Hindlimb muscle (tissue), 1 donor: ENCODE measurements at places on chromosomes 16 and 17. TPM values are rescaled to one million over a fixed set of nuclear protein-coding genes. Genes with fewer than 3 reads are reported as not detected.

Gene MFAP4
- polyA plus RNA-seq = 233 TPM

GRCh38 chr16:75189638-75190245 is 17.2 kb downstream of the CTRB2 start:
- DNase-seq = no peak

Gene CACNG3
- not detected for polyA plus RNA-seq

DNA sequence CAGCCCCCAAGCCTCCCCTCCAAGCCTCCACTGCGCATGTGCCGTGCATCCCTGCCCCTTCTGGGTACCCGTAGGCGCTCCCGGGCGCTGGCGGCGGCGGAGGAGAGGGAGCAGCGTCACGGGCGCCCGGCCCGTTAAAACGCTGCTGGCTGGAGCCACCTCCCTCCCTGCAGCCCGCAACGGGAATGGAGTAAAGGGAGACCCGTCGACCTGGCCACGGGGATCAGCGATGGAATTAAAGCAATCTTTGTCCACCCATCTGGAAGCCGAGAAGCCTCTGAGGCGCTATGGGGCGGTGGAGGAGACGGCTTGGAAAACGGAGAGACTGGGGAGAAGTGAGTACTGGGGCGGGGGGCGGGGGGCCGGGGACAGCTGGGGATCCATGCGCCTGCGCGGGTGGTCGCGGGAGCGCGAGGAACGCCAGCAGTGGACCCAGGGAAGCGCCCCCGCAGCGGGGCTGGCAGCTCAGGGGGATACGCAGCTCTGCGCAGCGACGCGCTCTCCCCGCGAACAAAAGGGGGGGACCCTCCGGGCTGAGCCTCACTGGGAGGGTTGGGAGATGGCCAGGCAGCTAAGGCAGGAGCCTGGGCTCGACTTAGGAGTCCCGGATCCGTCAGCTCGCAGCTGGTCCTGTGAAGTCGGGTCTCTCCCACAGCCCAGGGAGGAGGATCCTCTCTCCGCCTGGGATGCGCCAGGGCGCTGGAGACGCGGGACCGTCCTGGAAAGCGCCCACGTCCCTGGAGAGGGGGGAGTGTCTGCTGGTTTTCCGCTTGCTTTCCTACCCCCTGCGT is at the start of gene BMERB1:
TSS of gene BMERB1 (plus strand) at position 164 of the 791 bp plus-strand sequence. CDS start at position 230, 66 bp downstream.
- DNase-seq = peak; percentile 69

- DNase-seq = peak; percentile 52
Observed at GRCh38 chr16:79089735-79090284, 510.7 kb downstream of the MAF start.

GRCh38 chr16:50261707-50262235 is 4.6 kb upstream of the ADCY7 start:
- no peak for DNase-seq

GRCh38 chr17:79573196-79573896 is 37.5 kb downstream of the RBFOX3 start:
- DNase-seq = no peak

- DNase-seq = no peak
Observed at GRCh38 chr17:2852729-2853282, 56.6 kb downstream of the RAP1GAP2 start.

- DNase-seq = no peak
Observed at GRCh38 chr16:82814059-82814458, 187.3 kb downstream of the CDH13 start.

- no peak for DNase-seq
Observed at GRCh38 chr16:1691276-1691675, 13.2 kb downstream of the JPT2 start.

Gene NPW
- polyA plus RNA-seq = 0.72 TPM

DNA sequence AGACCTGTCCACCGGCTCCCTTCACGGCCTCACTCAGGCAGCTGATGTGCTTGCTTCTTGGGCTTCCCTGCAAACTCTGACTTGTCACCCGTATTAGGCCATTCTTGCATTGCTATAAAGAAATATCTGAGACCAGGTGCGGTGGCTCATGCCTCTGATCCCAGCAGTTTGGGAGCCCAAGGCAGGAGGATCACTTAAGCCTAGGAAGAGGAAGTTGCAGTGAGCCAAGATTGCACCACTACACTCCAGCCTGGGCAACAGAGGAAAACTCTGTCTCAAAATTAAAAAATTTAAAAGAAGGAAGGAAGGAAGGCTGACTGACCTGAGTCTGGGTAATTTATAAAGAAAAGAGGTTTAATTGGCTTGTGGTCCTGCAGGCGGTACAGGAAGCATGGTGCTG is 17.0 kb downstream of the SOST start:
- no peak for DNase-seq

GRCh38 chr16:54049591-54050458 is 236.8 kb downstream of the IRX3 start:
- DNase-seq = no peak

Gene CARD14
- polyA plus RNA-seq = 1.1 TPM

DNA sequence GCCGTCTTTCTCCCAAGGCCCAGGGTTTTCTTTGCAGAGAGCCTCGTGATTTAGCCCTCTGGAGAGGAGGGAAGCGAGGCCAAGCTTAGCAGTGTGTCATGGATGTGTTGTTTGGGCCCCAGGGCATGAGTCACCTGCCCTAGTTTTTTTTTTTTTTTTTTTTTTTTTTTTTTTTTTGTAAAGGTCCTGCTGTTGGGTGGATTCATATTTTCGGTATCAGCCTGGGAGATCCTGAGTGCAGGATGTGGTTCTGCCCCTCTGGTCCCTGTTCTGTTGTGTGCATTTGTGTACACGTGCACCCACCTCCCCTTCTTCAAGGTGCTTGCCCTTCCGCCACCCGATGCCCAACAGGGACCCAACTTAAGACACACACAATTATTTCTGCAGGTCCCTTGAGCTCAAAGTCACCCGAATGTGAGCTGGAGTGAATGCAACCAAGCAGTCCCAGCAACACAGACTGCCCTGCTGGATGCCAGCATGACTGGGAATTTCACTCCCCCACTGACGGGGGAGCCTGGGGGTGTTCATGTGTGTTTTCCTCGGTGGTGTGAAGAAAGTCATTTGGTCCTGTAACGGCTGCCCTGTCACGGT is 265.8 kb upstream of the TNRC6C start:
- no peak for DNase-seq
